ENCODE measurements at places on chromosomes 4 and X.

- no peak for DNase-seq
Measured at GRCh38 chrX:4043951-4044350, 330.5 kb upstream of the PRKX start.

- DNase-seq = peak; percentile 79
Measured at GRCh38 chr4:3249711-3250437, 915 bp downstream of the MSANTD1 start.

DNA sequence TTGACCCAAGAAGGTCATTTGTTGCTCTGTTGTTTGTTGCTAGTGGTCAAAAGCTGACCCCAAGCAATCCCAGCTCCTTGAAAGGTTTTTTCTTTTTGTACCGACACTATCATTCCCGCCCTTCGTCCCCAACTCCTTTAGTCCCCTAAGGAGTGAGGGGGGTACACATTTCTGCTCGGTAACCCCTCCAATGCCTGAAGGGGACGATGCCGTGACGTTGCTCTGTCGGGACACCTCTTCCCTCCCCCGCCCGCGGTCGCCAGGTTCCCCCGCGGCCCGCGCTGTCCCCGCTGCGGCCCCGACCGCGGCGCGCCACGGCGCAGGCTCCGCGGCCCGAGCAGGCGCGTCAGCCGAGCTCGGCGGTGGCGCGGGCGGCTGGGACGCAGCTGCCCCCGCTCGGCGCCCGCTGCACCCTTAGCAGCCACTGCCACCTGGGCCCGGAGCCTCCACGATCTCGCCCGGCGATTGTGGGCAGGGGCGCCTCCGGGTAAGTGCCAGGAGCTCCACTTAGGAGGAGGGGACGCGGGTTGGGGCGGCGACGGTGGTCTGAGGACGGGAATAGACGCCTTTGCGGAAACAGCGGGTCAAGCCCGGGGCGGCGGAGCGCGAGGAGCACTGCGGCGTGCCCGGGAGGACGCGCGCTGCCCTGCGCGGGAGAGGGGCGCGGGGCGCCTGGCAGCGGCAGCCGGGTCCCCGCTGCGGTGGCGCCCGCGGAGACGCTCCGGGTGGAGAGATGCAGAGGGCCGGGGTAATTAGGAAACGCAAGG, at the start of gene GLRB:
TSS of gene GLRB (plus strand) at position 340 of the 767 bp plus-strand sequence. CDS start 1,875 bp downstream, outside the sequence.
- DNase-seq = peak; percentile 92

GRCh38 chr4:102799816-102800215, 27.5 kb downstream of the UBE2D3 start:
- no peak for DNase-seq

- no peak for DNase-seq
Measured at GRCh38 chr4:19534159-19534558, 717.5 kb upstream of the SLIT2 start.

GRCh38 chr4:159237975-159238374, 135.1 kb downstream of the RAPGEF2 start:
- DNase-seq = no peak

GRCh38 chr4:123939621-123940020, 543.0 kb downstream of the SPRY1 start:
- DNase-seq = no peak

DNA sequence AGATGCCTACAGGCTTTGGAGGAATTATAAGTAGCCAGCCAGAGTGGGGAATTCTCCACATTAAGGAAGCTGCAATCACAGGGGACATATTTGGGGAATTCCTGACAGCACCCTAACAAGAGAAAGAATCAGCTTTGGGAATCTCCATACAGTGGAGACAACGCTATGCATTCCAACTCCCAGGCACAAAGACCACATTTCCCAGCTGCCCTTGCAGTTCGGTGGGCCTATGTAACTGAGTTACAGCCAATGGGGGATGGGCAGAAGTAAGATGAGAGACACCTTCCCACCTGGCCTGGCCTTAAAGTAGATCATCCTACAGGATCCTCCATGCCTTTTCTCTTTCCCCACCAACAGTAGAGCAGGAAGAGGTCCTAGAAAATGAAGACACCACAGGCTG, 43.4 kb upstream of the CCKAR start:
- DNase-seq = no peak

- peak; percentile 75 for DNase-seq
Measured at GRCh38 chrX:138711399-138712347, at the start of gene FGF13. Gene FGF13, minus strand, starts transcription at chrX:138711717. Its CDS starts 714 bp downstream, at chrX:138711003.

GRCh38 chrX:9231491-9231890, 197.6 kb upstream of the FAM9B start:
- DNase-seq = no peak

GRCh38 chr4:55395218-55395528, 584 bp upstream of the TMEM165 start:
- DNase-seq = no peak

DNA sequence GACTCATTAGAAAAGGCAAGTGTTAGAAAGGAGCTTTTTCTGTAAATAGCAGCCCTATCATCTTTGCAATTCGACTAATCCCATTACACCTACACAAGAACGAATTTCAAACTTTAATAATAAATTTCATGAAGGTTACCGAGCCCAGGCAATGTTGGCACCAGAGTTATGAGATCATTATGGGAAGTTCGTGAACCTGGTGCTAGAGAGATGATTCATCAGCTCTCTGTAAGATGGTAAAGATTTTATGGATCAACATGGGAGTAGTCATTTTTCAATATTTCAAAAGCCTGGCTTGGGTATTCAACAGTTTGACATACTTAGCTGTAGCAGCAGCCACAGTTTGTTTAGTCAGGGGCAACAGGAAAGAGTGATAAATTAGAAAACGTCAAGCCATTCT, 35.8 kb downstream of the AMELX start:
- no peak for DNase-seq

- no peak for DNase-seq
Measured at GRCh38 chr4:14631806-14632440, 370.4 kb upstream of the CPEB2 start.

DNA sequence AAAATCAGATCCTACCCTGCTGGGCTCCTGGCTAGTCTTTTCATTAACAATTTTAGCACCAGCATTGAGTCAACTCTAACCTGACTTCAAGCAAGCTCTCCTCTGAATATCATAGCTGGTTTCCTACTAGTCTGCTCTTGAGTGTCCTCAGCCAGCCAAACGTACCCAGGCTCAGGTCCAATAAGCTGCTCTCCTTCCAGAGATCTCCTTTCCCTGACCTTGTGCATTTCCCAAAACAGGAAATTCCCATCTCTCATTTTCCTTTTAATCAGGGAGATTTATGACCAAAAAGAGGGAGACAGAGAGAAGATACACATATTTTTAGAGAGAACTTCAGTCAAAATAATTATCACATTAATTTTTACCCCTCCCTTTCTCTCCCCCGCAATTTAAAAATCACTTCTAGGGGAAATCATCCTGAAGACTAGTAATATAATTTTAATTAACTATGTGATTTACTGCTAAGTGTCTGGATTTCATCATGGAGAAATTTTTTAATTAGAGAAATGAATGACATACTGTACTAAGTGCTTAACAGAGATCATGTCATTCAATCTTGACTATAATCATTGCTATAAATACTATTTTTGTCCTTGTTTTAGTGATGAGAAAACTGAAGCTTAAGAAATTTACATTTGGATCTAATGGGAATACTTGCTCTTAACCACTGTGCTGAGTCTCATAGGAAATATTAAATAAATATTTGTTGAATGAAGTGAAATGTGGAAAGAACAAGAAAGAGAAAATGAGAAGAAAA, 421.7 kb upstream of the INTU start:
- no peak for DNase-seq

GRCh38 chr4:31194823-31195222, 474.7 kb downstream of the PCDH7 start:
- DNase-seq = no peak

- DNase-seq = no peak
Measured at GRCh38 chrX:138771047-138771446, 59.5 kb upstream of the FGF13 start.

DNA sequence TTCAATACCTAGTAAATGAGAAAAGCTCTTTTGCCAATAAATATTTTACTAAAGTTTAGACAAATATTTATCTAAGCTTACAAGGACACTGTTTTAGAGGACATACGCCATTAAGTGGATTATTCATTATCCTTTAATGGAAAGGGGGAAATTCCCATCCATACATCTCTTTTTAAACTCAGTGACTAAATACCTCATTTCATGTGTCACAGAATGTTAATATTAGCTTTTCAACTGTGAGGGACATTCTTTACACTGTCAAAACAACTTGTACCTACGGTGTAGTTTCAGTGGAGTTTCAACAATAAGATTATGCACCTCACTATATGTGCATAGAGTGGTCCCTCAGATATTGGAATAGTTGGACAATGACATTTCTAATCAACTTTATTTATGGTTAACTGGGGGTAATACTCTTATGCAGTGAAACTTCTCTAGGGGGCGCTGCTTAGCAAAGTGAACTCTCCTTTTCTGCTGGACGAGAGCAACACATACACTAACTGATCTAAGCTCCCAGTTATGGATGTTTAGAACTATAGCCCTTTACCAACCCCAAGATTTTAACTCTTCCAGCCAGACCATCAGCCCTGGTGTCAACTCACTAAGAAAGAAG, 9.7 kb downstream of the HS6ST2 start:
- DNase-seq = no peak

- DNase-seq = peak; percentile 85
Measured at GRCh38 chr4:116925900-116926457, 159.4 kb downstream of the TRAM1L1 start.

DNA sequence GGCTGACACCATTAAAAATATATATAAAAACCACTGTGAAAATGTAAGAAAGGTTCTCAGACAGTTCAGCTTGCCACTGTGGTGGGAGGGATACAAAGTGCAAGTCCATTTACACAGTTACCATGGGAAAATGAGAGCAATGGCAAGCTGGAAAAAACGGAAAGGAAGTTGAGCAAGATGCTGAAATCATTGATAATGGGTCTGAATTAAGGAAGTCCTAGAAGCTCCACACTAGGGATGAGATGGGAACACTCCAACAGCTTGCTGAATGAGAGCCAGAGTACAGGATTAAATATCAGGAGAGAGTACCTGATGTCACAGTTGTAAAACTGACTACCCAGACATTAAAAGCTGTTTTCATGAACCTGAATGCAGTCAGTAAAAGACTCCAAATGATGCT, 218.6 kb downstream of the PRDM5 start:
- DNase-seq = no peak

DNA sequence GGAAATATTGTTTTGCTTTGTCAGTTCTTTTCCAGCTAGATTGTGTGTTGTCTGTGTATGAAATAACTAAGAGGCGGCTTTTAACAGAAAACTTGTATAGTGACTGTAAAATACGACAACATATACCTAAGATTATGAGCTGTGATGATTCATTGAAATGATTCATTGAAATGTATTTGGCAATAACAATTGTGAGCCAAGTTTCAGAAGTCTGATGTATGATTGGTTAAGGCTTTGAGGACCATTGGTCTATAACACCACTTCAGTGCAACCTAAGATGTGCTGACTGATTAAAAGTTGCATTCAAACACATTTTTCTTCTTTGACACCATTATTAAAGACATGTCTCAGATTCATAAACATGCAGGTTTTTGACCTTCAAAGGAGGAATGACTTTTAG, 76.6 kb downstream of the PTPN13 start:
- DNase-seq = no peak

GRCh38 chrX:144681501-144681900, 565.8 kb upstream of the SPANXN1 start:
- DNase-seq = no peak

DNA sequence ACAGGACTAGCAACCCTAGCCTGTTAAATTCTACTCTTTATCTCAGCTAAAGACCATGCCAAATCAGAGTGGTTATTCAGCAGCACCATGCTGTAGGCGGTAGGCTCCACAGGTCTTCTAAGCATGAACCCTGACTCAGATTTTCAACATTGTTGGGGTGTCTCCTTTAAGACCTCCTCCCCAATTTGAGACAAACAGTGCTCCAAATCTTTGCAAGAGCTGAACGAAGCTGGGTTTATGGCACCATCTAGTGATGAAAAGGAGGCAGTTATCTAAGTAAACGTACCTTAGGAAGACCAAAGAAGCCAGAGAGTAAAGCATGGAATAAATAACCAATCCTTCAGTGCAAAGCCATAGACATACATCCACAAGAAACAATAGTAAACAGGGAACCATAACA, 334.5 kb upstream of the SLC7A11 start:
- no peak for DNase-seq

DNA sequence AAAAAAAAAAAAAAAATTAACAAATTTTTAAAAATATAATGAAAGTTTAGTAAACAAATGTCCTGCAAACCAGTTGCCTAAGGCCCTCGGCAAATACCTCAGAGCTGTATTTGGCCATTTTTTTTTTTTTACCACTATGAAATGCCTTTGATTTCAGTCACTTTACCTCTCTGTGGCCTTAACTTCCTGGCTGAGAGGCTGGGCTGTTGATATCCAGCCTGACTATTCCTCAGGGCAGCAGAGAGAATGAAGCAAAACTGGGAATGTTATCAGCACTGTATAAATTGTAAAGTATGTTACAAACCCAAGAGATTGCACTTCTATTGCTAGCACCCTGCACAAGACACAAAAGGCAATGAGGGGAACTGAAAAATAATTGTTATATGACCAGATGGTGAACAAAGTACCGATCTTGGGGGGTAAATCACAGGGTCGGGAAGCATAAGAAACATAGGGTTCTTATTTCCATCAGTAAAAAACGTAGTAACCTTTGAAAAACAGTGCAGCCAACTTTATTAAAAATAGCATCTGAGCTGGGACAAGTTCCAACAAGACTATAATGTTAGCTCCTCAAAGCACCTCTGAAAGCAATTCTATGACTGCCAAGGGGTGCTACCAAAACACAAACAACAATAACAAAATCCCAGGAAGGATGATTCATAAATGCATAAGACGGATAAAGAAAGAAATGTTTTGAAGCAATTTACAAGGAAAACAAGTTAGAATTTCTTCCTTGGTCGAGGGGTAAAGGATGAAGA, 18.1 kb downstream of the USP46 start:
- DNase-seq = no peak
